ENCODE measurements at places on chromosomes 16 and 17.

DNA sequence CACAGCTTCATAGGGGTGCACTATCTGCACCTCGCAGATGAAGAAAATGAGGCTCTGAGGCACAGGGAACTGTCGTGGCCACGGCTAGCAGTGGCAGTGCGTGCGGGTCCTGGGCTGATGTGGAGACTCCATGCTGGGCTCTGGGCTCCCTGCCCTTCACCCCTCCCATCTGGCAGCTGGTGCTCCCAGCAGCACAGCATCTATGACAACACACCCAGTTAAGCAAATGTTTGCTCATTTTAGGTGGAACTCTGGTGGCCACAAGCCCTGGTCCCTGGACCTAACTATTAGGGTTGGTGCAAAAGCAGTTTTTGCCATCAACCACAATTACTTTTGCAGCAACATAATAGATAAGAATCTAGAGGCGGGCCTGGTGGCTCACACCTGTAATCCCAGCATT, 30.9 kb downstream of the IFT140 start:
- no peak for ATAC-seq

DNA sequence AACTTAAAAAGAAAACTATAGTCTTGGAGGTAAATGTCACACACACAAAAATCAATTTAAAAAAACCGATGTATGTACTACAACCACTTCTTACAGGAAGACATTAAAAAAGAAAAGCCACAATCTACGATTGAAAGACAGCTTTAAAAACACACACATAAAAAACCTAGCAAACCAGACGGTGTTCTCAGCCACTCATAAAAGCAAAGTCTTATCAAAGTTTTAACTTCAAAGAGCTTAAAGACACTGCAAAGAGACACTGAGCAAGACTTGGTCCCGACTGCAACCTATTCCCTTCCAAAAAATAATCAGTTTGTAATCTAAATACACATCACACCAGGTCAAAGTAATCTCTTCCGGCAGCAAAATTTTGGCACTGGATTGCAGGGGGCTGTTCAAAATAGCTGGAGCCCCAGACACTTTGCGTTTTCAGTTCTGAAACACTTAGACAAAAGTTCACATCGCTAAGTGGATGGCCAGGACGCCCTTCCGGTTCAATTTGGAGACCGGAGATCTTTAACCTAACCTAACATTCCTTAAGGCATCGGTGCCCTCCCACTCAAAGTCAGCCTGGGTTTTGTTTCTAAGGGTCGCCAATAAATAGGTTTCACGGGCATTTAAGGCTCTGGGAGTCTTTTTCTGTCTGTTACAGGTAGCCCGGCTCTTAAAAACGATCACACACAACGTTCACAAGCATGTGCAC, 2.6 kb downstream of the ZCCHC14 start:
- no peak for ATAC-seq

GRCh38 chr17:46947216-46947615, 24.3 kb downstream of the GOSR2 start:
- no peak for ATAC-seq

DNA sequence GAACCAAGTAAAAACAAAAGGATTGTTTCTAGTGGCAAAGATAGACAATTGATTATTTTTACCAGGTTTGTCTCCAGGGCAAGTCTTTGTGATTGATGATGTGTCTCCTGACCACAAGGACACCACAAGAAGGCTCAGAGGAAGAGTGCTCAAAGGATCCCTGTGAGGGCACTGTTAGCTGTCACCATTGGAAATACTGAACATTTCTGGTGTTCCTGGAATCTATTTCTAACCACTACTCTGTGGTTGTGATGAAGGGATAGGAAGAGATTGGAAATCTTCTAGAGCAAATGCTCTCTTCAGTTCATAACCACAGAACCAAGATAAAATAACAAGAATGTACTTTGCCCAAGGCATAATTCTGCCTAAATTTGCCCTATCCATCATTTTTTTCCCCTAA, 15.3 kb downstream of the RNF43 start:
- ATAC-seq, result no peak

DNA sequence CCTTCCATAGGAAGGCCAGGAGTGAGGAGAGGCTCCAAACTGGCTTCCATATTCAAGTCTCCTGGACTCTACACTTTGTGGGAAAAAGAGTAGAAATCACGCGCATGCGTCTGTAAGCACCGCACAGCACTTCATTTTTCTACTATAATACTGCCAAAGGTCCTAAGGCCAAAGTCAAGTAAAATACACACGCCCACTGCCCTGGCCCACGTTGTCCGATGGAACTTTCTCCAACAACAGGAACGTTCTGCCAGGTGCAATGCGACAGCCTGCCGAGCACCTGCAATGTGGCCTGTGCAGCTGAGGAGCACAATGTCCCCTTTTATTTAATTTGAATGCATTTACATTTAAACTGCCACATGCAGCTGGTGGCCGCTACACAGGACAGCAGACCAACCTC, 23.5 kb downstream of the DNASE1 start:
- ATAC-seq, result no peak

DNA sequence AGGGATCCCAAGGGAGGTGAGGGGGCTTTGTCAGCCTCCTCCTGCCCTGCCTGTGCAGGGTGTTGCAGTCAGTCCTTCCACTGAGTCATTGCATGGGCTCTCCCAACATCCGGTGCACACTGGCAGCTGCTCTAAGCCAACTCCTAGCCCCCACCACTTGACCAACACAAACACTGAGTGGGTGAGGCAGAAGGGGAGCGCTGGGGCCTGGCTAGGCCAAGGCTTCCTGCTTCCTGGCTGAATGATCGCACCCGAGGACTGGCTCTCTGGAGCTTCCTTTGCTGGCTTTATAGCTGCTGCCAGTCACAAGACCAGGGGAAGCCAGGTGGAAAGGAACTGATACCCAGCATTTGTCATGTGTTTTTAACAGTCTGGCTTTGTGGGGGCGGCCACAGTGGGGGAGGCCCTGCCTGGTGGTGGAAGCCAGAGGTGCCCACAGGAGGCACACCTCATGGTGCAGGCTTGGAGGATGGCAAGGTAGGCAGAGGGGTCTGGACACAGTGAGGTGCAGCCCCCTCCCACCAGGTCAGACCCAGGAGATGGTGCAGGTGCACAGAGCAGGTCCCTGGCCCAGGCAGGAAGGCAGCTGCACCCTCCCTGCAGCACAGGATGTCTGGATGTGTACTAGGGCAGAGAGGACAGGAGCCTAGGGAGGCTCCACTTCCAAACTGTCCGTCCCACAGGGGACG, 6.8 kb downstream of the MPG start:
- ATAC-seq, result peak; percentile 86

DNA sequence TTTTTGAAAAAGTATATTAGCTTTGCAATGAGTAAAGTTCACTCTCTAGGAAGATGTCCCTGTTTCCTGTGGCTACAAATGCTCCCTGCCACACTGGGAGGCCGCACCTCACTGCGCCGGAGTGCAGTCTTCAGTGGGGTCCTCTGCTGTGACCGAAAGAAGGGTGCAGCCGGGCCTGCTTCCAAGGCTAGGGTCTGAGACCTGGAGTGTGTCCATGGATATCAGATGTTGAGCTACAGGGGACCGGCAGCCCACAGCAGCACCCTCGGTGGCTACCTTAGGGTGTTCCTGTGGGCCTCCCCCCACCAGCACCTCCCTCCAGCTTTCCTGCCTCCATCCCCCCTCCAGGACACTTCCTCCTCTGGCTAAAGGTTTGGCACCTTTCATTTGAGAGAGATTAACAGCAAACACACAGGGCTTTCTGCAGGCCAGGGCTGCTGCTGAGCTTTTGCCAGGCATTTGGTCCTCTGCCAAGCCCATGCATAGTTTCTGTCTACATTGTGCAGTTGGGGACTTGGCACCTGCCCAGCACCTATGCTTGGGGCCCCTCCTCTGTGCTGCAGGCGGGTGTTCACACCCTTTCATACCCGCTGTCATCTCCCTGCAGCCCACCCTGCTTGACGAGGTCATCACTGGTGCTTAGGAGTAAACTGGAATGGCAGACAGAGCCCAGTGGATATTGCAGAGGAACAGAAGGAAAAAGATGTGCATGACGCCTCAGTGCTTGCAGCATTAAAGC, 33.8 kb upstream of the CRISPLD2 start:
- ATAC-seq, result no peak
